ENCODE measurements at places on chromosomes 16 and 17.

DNA sequence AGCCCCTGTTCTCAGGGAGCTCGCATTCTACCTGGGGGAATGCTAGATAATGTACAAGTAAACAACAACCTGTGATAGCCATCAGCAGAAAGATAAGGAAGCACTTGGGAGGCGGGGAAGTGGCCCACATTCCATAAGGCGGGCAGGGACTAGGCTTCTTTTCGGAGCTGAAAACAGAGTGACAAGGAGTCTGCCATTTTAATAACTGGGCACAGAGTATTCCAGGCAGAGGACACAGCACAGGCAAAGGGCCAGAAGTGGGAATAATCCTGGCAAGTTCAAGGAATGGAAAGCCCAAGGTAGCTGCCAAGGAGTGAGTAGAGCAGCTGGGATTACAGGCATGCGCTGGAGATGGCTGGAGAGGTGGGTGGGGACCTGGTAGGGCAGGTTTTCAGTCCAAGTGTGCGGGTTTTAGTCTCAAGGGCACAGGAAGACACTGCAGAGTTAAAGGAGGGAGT is 24.3 kb downstream of the USP43 start:
- DNase-seq, result no peak

GRCh38 chr16:79721270-79721669 is 120.7 kb upstream of the MAF start:
- no peak for DNase-seq

GRCh38 chr16:12026741-12027490 is 50.4 kb downstream of the SNX29 start:
- DNase-seq, result no peak

DNA sequence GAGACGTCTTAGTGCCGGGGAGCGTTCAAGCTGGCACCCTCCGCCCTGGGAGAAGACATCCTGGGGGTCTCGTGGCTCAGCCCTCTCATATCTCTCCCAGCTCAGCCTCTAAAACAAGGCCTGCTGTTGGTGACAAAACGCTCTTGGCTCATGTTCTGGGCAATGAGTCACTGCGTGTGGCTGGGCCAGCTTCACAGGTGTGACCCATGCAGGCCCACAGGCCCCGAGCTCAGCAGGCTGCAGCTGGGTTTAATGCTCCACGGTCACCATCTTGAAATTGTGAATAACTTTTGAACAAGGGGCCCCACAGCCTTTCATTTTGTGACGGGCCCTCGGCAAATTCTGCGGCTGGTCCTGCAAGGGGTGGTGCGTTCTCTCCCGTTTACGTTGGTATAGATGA is 22.4 kb downstream of the GAA start:
- no peak for DNase-seq

DNA sequence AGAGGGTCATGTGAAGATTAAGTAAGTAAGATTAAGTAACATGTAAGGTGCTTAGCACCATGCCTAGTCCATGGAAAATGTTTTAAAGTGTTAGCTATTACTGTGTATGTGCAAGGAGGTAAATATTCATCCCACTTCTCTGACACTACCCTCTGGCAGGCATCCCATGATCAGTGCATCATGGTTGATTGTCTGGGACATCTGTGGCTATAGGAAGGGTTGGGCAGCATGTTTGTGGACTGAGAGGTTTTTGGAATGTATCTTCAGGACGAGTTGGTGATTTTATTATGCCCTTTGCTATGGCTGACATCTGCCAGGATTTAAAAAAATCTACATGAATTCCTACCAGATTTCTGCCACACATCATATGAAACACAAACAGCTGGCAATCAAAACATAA is 6.5 kb upstream of the TAOK1 start:
- DNase-seq, result no peak

GRCh38 chr17:9292561-9292941 is 271.2 kb downstream of the NTN1 start:
- no peak for DNase-seq

- no peak for DNase-seq
Measured at GRCh38 chr17:73485130-73485529, 159.1 kb downstream of the SDK2 start.

- DNase-seq, result no peak
Measured at GRCh38 chr17:58343131-58343530, 8.9 kb downstream of the SUPT4H1 start.

GRCh38 chr16:74753180-74753579 is 21.4 kb downstream of the FA2H start:
- DNase-seq, result no peak

DNA sequence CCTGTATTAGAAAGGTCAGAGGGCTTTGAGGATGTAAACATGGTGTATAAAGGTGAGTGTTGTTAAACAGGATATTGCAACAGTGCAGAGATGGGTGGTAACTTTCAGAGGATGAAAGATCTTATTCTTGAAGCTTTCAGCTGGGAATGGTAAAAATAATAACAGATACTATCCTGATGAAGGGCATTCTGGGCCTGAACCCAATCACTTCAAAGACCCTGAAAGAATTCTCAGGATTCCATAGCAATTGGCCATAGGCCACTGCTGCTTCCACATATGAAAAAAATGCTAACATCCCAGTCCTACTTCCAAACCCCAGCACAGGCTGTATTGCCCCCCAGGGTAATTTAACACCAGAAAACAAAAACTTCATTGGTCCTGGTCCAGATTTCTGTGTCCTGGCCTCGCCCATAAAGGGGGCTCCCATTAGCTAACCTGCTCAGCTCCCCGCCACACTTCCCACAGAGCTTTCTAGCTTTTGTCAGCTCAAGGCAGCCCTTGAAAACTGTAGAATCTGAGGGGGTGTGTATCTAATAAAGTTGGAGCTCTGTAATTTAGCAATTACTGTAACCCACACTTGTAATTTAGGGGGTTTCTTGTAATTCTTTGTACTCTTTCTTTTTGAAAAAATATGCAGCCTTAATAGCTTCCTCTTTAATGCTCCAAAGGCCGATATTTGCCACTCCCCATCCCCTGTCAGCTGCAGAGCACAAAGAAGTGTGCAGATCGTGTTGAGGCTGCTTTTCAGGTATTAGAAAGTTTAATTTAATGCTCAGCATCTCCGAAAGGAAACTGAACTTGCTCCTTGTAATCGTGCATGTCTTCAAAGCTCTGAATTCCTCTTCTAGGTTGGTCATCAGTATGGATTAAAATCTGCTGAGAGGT is 371.5 kb downstream of the SEC14L1 start:
- DNase-seq, result no peak

DNA sequence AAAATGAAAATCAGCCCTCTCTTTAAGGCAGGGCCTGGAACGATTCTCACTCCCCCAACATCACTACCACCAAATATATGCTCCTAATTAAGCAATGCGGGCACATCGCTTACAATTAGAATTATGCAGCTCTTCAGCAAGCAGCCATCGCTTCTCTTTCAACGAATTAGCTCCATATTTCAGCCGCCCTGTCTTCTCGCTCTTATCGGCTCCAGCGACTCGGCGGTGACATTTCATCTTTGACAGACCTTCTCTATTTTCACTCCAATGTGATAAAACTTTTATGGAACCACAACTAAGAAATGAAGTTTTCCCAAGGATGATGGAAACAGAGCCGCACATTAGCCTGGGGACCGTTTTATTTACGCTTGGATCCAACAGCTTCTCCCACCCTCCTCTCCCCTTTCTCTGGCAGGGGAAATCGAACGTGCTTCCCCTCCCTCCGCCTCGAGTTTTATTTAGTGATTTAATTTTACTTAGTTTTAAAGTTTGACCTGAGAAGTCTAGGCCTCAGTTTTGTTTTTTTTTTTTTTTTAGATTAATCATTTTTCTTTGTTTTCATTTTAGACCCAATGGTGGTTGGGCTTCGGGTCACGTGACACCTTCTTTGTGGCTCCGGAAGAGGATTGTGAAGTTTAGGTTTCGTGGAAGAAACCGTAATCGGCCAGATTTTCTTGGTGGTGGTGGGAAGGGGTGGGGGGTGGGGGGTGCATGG is 3.1 kb upstream of the HOXB2 start:
- DNase-seq, result no peak

DNA sequence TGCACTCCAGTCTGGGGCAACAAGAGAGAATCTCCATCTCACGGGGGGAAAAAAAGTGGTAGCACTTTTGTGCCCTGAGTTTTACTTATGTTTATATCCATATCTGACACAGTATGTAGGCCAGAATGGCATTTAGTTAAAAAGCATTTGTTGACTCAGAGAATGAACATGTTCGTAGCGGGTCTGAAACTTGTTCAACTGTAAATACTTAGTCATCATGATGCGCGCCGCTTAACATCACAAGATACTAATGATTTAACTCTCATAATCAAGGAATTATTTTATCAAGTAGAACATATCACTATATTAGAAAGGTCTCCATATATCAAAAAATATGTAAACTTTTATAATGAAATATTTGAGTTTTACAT is 55.3 kb upstream of the ITGA2B start:
- DNase-seq, result no peak

DNA sequence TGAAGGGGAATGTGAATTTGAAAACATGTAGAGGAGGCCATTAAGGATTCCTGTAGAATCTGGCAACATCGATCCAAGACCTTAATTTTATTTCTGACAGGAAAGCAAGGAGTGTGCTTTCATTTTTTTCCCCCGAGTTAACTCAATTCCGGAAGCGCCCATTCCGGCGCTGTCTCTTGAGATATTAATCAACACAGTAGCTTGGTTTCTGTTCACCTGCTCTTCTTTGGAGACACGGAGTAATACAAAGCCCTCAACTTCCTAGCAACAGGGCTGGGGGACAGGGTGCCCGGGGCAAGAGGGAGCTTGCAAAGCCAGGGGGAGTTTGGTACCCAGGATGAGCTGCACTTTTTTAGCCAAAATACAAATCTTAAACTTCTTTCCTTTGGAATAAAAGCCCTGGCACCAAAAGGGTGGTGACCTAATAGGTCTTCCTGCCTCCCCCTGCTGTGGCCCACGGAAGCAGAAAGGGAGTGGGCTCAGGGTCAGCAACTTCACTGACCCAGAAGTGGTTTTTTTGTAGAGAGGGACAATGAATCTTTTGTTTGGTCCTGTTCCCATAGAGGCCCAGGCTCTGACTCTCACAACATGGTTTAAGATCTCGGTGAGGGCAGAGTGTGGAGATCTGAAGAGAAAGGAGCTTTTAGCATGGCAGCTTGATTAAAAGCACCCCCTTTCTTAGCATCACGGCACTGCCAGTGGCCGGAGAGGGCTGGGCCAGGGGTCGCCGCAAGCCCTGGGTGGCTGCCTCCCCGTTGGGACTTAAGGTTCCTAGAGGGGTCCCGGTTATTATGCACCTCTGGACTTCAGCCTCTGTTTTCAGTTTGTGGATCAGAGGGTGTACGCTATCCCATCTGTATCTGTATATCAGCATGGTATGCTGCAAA is 207.3 kb downstream of the CCDC182 start:
- DNase-seq, result no peak

DNA sequence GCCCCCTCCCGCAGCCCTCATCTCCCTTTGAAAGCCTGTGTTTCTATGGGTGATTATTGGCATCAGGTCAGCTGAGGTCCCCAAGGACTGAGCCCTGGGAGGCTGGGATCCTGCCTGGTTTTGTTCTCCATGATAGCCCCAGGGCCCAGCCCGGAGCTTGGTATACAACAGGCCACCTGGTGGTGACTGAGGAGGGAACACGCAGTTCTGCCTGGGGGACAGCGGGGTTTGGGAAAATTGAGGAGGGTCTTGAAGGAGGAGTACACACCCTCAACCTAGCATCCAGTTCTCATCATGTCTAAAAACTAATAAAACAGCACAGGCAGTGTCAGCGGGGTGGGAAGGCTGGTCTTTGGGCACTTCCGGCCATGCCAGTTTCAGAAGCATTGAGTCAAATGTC is 335.1 kb downstream of the CPPED1 start:
- DNase-seq, result no peak

DNA sequence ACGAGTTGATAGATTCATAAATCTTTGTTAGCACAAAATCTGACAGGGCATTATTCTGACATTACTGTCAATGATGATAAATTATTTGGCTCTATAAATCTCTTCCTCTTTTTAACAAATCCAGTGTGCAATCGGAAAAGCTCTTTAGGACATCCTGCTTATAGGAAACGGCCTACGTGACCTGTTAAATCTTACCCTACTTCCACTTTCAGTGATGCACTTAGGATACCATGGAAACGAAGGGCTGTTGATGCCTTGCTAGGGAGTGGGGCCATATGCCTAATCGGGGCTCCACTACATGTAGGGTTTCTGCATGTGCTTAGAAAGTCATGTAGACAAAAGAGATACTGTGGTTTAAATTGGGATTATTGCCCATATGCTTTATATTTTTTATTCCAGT is 27.2 kb downstream of the ZNF594 start:
- no peak for DNase-seq

GRCh38 chr16:70574595-70575271 is 51.1 kb downstream of the SF3B3 start:
- no peak for DNase-seq

- DNase-seq, result no peak
Measured at GRCh38 chr17:68033636-68034451, 1.7 kb upstream of the KPNA2 start.

GRCh38 chr17:67994817-67995569 is 1.3 kb downstream of the C17orf58 start:
- DNase-seq, result no peak

GRCh38 chr16:27242868-27243590 is 25.5 kb downstream of the NSMCE1 start:
- DNase-seq, result no peak

DNA sequence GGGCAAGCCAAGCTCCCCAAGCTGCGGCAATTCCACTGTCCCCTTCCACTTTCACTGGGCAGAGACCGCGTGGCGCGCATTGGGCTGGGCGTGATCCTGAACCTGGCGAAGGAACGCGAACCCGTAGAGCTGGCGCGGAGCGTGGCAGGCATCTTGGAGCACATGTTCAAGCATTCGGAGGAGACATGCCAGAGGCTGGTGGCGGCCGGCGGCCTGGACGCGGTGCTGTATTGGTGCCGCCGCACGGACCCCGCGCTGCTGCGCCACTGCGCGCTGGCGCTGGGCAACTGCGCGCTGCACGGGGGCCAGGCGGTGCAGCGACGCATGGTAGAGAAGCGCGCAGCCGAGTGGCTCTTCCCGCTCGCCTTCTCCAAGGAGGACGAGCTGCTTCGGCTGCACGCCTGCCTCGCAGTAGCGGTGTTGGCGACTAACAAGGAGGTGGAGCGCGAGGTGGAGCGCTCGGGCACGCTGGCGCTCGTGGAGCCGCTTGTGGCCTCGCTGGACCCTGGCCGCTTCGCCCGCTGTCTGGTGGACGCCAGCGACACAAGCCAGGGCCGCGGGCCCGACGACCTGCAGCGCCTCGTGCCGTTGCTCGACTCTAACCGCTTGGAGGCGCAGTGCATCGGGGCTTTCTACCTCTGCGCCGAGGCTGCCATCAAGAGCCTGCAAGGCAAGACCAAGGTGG is 9.8 kb downstream of the SARM1 start:
- DNase-seq, result no peak

GRCh38 chr17:48438516-48439061 is 8.6 kb upstream of the SKAP1 start:
- no peak for DNase-seq

GRCh38 chr16:57571098-57571497 is 28.7 kb downstream of the ADGRG5 start:
- no peak for DNase-seq

- DNase-seq, result no peak
Measured at GRCh38 chr16:1900452-1900774, 17.8 kb downstream of the HS3ST6 start.

GRCh38 chr17:6429266-6429665 is 5.7 kb downstream of the AIPL1 start:
- DNase-seq, result no peak

Measured in nucleus accumbens (tissue), 56 donors.